ENCODE measurements at places on chromosomes 1 and 21.
A peak's percentile ranks its signal among the peaks of the same experiment; 100 is the strongest.

DNA sequence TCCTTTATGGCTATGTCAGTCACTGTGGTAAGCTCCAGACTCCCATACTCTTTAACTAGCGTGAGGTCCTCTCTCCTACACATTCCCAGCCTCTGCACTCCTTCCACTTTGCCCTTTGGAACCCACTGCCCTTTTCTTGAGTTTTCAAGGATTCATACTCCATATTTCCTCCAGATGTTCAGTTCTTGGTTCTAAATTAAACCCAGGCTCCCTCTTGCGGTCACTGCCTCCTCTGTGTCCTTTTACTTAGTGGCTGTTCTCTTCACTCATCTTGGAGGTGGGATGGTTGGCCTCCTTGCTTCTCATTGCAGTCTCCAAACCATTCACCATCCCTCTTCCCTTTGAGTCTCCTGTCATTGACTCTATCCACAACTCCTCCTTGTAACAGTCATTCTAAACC is 208.1 kb downstream of the TGFB2 start:
- no peak for DNase-seq

DNA sequence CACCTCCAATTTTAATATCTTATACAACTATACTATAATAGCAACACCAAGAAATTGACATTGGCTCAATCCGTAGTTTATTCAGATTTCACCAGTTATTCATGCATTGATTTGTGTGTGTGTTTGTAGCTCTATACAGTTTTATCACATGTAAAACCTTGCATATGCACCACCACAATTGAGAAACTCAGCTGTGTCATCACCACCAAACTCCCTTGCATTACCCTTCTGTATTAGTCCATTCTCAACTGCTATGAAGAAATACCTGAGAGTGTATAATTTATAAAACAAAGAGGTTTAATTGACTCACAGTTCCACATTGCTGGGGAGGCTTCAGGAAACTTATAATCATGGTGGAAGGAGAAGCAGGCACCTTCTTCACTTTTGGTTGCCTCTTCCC is 162.1 kb downstream of the PATJ start:
- no peak for DNase-seq

DNA sequence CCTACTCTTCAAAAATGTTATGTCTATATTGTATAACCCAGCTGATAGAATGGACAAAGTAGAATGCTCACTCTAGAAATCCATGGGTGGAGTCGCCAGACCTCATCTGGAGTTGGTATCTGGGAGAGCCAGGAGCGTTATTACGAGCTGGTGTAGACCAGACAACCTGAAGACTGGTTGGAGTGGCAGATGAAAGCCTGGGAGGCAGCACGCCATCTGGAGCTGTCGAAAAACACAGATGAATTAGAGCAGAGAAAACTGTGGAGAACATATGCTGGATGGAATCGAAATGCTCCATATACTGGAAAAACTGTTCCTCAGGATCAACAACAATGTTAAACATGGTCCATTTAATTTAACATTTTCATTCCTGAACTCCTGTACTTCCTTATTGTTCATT is 333.6 kb downstream of the KCTD3 start:
- DNase-seq = no peak

DNA sequence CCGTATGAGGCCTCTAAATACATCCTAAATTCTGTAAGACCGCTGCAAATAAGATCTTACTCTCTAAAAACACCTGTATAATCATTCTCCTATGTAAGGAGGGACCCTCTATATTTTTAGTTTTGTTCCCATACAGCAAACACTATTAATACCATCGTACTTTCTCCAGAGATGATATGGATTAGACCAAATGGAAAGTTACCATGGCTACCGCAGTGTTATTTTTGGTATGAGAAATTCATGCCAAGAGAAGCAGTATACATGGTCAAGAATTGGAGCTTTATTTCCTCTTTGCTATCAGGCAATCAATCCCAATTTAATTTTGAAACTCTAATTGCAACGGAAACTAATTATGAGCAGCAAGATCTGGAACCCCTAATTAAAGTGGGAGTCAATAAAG is 70.0 kb downstream of the BCAR3 start:
- no peak for DNase-seq

- DNase-seq = no peak
Measured at GRCh38 chr1:116256286-116256649, 116.8 kb upstream of the ATP1A1 start.

DNA sequence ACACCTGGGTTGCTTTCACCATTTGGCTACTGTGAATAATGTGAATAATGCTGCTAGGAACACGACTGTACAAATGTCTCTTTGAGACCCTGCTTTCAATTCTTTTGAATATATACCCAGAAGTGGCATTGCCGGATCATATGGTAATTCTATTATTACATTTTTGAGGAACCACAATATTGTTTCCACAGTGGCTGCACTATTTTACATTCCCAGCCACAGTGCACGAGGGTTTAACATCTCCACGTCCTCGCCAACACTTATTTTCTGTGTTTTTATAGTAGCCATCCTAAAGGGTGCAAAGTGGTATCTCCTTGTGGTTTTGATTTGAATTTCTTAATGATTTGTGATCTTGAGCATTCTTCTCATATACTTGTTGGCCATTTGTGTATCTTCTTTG is 15.7 kb downstream of the FHAD1 start:
- no peak for DNase-seq

GRCh38 chr1:156813750-156814570 is 2.7 kb downstream of the SH2D2A start:
- DNase-seq = no peak

GRCh38 chr1:78726686-78727085 is 77.1 kb downstream of the IFI44 start:
- DNase-seq = no peak

- no peak for DNase-seq
Measured at GRCh38 chr1:150516616-150517015, 1.1 kb downstream of the FALEC start.

DNA sequence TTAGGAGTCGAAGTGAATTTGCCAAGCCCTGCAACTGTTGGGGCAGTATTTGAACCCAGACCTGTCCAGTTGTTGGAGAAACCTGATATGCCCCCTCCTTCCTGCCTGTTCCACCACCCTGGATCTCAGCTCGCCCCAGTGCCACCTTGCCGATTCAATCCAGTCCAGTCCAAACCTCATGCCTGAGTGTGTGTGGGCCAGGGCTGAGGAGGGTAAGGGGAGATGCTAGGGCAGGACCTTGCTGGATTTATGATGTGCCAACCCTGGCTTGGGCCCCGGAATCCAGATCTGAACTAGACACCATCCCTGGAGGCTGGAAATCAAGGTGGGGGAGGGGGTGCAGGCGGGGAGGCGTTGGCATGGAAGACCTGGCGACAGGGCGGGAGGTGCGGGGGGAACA is 98.9 kb upstream of the WNT4 start:
- DNase-seq = no peak

DNA sequence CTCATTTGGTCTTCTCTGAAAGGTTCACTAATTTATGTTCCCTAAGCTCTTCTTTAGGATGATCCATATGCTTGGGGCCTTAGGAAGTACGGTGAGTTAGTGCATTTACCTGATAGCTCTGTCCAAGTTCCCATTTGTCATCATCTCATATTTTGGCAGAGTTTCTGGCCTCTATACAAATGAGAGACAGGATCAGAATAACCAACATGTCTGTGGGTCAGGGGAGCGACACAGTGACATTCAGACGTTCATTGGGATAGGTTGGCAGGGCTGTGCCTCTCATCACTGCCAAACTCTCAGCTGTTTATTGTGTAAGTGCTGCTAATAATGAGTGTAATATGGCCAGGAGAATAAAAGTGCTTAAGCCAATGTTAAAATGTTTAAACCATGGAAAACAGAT is 561.1 kb upstream of the ZRANB2 start:
- no peak for DNase-seq

GRCh38 chr1:22142315-22143064 is 407 bp downstream of the WNT4 start:
- DNase-seq = no peak

DNA sequence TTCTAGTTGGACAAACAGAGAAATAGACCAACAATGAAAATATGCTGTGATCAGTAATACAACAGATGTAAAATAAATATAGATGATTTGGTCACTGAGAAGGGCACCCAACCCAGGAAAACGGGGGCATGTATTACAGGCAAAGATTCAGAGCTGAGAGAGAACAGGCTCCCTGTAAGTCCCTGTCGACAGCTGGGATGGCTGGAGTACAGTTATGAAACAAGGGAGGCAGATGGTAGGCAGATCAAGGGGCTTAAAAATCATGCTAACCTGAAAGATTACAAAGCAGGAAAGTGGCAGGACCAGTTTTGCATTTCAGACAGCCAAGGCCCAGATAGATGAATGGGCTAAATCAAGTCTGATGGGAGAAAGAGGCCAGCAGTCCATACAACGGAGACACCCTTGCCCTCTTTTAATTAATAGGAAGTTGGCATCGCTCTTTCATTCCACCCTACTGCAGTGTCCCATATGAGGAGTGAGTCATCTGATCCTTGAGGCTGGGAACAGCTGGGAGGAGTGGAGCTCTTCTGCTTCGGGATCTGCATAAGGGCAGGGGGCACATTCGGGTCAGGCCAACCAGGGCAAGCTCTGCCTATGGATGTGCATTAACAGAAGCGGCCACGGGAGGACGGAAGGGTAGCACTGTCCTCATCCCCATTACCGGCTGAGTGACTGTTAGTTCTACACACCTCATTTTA is 171.1 kb downstream of the DAB1 start:
- no peak for DNase-seq

DNA sequence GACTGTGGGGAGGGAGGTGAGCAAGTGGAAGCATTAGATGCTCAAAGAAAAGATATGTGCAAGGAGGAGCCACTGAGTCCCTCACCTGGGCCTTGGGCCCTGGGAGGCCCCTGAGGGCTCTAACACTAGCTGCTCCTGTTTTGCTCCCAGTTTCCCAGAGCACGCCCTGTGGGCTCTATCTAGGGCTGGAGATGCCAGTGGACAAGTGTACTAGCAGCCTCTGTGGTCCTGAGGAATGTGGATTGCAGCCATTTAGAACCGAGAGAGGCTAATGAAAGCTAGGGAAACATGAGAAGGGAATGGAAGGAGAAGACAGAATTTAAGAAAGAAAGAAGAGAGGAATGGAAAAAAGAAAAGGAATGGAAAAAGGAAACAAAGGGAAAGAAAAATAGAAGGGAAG is 10.0 kb upstream of the TBX15 start:
- DNase-seq = no peak

GRCh38 chr1:25707280-25708016 is 90.9 kb downstream of the MAN1C1 start:
- no peak for DNase-seq

GRCh38 chr1:232950197-232951176 is at the start of gene NTPCR:
Gene NTPCR (plus strand): TSS chr1:232950611. CDS start chr1:232950711, 100 bp downstream.
- DNase-seq = peak; percentile 66

GRCh38 chr1:32263744-32264143 is 12.7 kb downstream of the LCK start:
- no peak for DNase-seq

DNA sequence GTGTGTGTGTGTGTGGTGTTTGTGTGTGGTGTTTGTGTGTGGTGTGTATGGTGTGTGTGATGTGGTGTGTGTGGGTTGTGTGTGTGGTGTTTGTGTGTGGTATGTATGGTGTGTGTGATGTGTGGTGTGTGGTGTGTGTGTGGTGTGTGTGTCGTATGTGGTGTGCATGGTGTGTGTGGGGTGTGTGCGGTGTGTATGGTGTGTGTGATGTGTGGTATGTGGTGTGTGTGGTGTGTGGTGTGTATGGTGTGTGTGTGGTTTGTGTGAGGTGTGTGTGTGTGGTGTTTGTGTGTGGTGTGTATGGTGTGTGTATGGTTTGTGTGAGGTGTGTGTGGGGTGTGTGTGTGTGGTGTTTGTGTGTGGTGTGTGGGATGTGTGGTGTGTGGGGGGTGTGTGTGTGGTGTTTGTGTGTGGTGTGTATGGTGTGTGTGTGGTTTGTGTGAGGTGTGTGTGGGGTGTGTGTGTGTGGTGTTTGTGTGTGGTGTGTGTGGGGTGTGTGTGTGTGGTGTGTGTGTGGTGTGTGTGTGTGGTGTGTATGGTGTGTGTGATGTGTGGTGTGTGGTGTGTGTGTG is 106.2 kb upstream of the ADAR start:
- no peak for DNase-seq

- no peak for DNase-seq
Measured at GRCh38 chr1:235004840-235005391, 123.7 kb downstream of the TOMM20 start.

DNA sequence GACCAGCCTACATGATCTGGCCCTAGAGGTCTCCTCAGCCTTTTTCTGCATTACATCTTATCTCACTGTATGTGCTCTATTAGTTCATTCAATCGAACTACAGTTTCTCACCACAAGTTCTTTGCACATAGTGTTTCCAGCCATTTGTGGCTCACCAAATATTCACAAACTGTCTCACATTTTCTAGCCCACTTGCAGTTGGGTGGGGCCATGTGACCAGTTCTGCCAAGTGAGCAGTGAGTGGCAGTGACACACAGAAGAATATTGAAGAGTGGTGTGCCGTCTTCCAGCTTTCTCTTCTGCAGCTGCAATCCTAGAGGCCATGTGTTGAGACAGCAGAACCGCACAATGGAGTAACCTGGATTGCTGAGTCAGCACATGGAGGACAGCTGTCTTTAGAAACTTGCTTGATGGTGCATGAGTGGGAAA is 103.2 kb upstream of the ZNF644 start:
- no peak for DNase-seq

DNA sequence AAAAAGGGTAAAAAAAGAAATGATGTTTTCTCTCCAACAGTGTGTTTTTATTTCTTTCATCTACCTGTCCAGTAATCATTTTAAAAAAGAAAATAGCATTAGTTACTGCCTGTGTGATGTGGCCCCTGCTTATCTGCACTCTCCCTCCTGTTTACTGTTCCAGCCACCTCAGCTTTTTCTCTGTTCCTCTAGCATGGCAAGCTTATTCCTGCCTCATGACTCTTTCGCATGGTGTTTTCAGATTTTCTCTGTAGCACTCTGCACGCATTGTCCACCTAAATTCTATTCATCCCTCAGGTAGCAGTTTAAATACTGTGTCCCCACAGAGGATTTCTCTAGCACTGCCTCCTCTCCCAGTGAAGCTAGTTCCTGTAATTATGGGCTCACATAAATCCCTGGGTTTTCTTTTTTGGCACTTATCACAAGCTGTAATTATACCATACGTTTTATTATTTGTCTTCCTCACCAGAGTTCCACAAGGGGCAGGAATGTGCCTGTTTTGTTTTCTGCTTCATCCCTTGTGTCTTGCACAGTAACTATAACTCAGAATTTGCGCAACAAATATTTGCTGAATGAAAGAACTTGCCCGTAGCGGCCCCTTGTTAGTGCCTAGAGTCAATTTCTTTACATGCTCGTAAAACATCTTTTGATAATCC is 51.4 kb upstream of the LRIG2 start:
- DNase-seq = no peak

GRCh38 chr1:5532811-5533210 is 459.4 kb downstream of the NPHP4 start:
- DNase-seq = no peak

DNA sequence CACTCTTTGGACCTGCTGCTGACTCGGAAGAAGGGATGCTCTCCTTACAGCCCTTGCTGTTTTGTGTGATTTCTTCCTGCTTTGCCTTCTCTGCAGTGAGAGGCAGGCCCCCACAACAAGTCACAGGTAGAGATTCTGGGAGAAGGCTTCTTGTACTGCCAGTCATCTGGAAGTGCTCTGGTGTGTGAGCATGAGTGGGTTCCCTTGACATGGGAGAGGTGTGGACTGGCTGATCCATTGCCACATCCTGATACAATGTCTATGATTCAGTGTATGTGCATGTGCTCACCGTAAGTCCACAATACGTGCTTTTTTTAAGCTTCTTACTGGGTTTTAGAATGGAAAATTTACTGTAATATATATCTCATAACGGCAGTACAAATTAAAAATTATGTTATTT is 46.0 kb upstream of the PLA2G4A start:
- DNase-seq = no peak

Data from keratinocyte (primary cell).